Putamen (tissue), 1 donor: ENCODE measurements at places on chromosomes 3 and 15.

GRCh38 chr3:158084651-158085050 lies 21.6 kb downstream of the SHOX2 start:
- no peak for DNase-seq

GRCh38 chr3:9101286-9101685 lies 138.0 kb upstream of the RAD18 start:
- peak; percentile 64 for DNase-seq

GRCh38 chr3:107796791-107797190 lies 274.0 kb downstream of the BBX start:
- no peak for DNase-seq

GRCh38 chr3:16332904-16333426 lies 68.0 kb downstream of the OXNAD1 start:
- no peak for DNase-seq

DNA sequence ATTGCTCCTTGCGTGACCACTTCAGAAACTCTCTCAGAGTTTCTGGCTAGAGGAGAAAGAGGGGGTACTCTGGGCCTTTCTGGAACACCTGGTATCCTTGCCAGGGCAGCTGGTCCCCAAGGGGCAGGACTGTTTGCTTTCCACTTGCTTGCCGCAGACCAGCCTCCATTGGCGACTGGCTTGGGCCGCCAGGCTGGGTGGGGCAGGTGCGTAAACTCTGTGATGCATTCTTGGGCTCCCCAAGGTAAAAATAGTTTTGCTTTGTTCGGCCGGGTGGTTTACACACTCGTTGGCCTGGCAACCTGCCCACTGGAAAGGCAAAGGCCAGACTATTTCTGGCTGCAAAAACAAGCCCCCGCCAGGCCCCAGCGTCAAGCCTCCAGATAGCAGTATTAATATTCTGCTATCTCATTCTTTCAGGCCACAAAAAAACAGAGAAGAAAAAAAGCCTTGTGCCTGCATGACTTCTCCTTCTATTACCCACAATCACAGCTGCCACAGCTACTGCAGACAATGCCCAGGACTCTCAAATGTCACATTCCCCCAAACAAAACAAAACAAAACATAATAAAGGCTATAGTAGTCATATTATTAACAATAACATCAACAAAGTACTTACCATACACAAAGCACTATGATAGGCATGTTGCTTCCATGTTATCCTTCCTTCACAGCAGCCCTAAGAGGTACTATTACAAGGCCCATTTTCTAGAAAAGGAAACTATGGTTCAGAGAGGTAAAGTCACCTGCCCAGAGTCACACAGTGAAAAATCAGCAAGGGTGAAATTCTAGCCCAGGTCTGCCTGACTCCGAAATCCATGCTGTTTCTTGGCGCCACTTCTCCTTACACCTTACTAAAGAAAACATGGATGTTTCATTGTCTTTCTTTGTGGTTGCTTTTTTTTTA lies 14.0 kb upstream of the SSUH2 start:
- DNase-seq, result peak; percentile 18
